NCI-H2107 (cell line): ENCODE measurements at places on chromosomes 6 and 20.

- DNase-seq: no peak
Observed at GRCh38 chr20:48166082-48166835, 381.0 kb upstream of the SULF2 start.

GRCh38 chr6:111534231-111534751 is 51.3 kb upstream of the REV3L start:
- peak; percentile 69 for DNase-seq

DNA sequence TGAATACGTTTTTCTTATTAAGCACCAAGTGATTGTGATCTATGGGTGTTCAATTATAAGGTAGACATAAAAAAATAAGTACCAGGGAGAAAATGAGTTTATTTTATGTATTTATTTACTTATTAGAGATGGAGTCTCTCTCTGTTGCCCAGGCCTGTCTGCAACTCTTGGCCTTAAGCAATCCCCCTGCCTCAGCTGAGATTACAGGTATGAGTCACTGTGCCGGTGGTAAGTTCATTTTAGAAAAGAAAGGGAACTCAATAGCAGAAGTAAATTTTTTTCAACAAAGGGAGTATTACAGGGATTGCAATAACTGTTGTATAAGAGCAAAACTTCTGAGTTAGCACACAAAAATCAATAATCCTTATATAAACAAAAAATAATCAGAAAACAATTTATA is 98.7 kb upstream of the FUT9 start:
- no peak for DNase-seq

- no peak for DNase-seq
Observed at GRCh38 chr6:131036601-131037000, 26.4 kb downstream of the EPB41L2 start.

DNA sequence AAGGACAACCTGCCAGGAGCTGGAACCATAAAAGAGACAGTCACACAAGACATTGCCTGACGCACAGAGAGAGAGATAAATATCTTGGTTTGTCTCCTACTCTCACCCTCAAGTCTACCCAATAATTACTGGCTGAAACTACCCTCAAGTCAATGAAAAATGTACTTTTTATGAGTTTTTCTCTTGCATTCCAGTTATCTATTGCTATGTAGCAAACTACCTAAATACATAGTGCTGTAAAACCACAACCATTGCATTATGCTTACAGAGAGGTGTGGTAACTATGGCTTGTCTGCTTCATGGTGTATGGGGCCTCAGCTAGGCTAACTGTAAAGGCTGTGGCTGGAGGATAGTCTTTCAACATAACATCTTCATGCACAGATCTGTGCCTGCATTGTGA is 247.8 kb downstream of the HAO1 start:
- no peak for DNase-seq

GRCh38 chr20:61763740-61764400 is 301.8 kb downstream of the TAF4 start:
- DNase-seq: no peak

DNA sequence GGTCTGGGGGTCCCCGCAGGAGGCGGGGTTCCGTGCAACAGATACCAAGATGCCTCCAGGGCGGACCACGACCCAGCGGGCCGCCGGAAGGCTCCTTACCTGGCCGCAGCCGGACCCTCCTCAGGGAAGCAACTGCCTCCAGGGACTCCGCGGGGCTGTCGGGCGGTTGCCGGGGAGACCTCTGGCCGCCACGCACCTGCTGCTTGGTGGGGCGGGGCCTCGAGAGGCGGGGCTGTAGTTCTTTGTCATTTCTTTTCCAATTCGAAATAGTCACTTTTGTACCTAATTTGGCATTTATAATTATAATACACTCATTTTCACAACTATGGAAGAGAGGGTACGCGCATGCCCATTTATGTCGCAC is 647 bp downstream of the AK9 start:
- DNase-seq: peak; percentile 30
